Pancreas (tissue), 10 donors: ENCODE measurements at places on chromosomes 6 and 20. TPM values are rescaled to one million over a fixed set of nuclear protein-coding genes. Genes with fewer than 3 reads are reported as not detected.

OR12D3 gene
- not detected for polyA plus RNA-seq

GRM1 gene
- 0.05 TPM for polyA plus RNA-seq

DNA sequence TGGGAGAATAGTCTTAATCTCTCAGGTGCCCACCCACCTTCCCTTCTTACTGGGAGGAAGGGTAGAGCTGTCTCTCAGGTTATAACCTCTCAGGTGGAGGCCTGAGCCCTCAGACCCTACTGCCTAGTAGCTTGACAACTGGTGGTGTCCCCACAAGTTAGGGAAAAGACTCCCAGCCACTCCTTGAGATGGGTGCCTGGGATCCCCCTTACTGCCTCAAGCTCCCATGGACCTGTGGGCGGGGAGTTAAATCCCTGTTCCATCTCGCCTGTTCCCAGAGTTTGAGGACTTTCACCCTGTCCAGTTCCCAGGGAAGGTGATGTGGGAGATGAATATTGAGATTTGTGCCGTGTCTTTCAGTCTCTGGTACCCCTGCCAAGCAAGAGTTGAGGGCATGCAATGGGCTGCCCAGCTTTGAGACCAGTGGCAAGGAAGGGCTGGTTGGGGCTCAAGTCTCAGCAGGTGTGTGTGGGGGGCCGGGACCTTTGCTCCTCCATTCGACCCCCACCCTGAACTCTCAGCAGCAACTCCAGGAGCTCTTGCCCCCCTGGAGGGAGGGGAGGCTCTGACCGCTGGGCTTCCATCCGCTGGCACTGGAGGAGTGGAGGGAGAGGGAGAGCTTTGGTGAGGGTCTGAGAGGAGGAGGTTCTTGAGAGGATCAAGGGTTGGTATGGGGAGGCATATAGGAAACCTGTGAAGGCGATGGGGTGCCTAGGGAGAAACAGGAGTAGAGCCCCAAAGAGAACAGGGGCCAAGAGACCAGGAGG lies 1.1 kb upstream of the PBX2 start:
- H3K4me3 ChIP-seq, result peak overlapping the region; percentile 56
- H3K27ac ChIP-seq, result peak overlapping the region; percentile 70
- peaks cover 11% of the 10 kb centered on the region for H3K4me1 ChIP-seq
- H3K36me3 ChIP-seq, result no peaks in the 10 kb centered on the region

DNA sequence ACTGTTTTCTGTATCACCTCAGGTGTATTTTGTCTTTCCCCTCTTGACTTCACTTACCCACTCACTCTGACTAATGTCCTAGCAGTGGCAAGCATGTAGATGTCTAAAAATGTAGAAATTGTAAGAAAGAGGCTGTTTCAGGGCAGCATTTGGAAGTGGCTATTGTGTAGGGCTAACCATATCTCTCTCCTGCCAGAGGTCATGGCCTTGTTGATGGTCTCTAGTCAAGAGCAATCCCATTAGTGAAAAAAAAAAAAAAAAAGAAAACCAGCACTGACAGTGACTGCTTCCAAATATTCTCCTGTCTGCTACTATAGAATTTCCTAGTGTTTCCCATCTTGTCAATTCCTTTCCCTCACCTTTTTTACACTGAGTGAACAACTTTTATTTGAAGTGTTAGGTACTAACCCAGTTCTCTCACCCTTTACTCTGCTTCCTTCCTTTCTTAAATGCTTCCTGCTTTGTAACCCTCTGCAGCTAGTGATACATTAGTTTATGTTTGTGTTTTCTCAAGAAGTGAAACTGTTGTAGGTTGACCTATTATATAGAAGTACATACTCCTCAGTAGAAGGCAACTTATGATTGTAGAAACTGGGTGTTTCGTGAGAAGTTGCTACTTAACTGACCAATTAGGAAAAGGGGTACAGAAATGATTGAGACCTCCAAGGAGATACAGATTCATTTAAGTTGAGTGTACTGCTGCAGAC lies 174.1 kb upstream of the PTPRK start:
- H3K27me3 ChIP-seq, result no peaks in the 10 kb centered on the region
- no peaks in the 10 kb centered on the region for H3K4me1 ChIP-seq
- H3K27ac ChIP-seq, result no peak overlapping the region
- no peak for DNase-seq
- no peak overlapping the region for H3K4me3 ChIP-seq
- H3K36me3 ChIP-seq, result no peaks in the 10 kb centered on the region
